ENCODE measurements at places on chromosomes 1 and 21. TPM values are rescaled to one million over a fixed set of nuclear protein-coding genes. Genes with fewer than 3 reads are reported as not detected.

The KIF21B gene
- total RNA-seq: 3.8 TPM

The GPR3 gene
- total RNA-seq: 1.7 TPM

The BNIPL gene
- total RNA-seq: 0.09 TPM

The FCRL6 gene
- not detected for total RNA-seq

The KCNE1 gene
- not detected for total RNA-seq

The CYP4A11 gene
- not detected for total RNA-seq

The ADAM15 gene
- total RNA-seq: 53.3 TPM

The OLIG2 gene
- not detected for total RNA-seq

The OR2T3 gene
- not detected for total RNA-seq

The OR14K1 gene
- total RNA-seq: not detected

The SAMD11 gene
- 14.4 TPM for total RNA-seq

The TGFB2 gene
- total RNA-seq: 23.7 TPM

The PDE4B gene
- total RNA-seq: 19.7 TPM

The PBX1 gene
- 24.8 TPM for total RNA-seq

The LEFTY2 gene
- total RNA-seq: not detected

The PYCR2 gene
- 59.6 TPM for total RNA-seq

The ADAMTS1 gene
- 0.16 TPM for total RNA-seq

The KRTAP6-3 gene
- total RNA-seq: not detected

The SLFNL1 gene
- total RNA-seq: not detected

The PLA2G2A gene
- not detected for total RNA-seq

The ANP32E gene
- total RNA-seq: 42.4 TPM

The SERPINC1 gene
- total RNA-seq: not detected

The DNAJC6 gene
- total RNA-seq: 4.9 TPM

The PRKAA2 gene
- 2.6 TPM for total RNA-seq

The CADM3 gene
- 0.14 TPM for total RNA-seq

The CACNA1S gene
- not detected for total RNA-seq

The SDC3 gene
- 10.3 TPM for total RNA-seq

The DNM3 gene
- total RNA-seq: 0.51 TPM

The TXNIP gene
- 0.13 TPM for total RNA-seq

The CCDC18 gene
- total RNA-seq: 4.6 TPM

The NBPF6 gene
- not detected for total RNA-seq

The CERS2 gene
- 249 TPM for total RNA-seq

The ILDR2 gene
- total RNA-seq: 0.14 TPM

The SYF2 gene
- 36.9 TPM for total RNA-seq

The RHBG gene
- total RNA-seq: not detected

The SNRNP40 gene
- total RNA-seq: 50.5 TPM

The FMO5 gene
- total RNA-seq: 0.27 TPM

The CR1L gene
- not detected for total RNA-seq

The LCE1A gene
- not detected for total RNA-seq

The MAP3K7CL gene
- 2.0 TPM for total RNA-seq
